RKO (cell line): ENCODE measurements at places on chromosomes 4 and X.

DNA sequence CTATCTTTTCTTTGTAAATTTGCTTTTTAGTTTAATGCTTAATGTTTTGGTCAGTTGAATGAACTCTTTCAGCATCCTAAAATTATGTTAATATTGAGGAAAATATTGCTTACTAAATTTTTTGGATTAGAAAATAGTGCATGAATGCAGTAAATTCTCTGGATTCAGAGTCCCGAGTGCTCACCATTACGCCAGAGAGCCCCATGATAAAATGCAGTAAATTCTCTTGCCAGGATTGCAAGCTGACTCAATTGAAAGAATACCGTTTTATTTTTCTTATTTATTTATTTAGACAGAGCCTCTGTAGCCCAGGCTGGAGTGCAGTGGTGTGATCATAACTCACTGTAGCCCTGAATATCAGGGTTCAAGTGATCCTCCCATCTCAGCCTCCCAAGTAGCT, 60.9 kb upstream of the ENPEP start:
- DNase-seq = no peak

DNA sequence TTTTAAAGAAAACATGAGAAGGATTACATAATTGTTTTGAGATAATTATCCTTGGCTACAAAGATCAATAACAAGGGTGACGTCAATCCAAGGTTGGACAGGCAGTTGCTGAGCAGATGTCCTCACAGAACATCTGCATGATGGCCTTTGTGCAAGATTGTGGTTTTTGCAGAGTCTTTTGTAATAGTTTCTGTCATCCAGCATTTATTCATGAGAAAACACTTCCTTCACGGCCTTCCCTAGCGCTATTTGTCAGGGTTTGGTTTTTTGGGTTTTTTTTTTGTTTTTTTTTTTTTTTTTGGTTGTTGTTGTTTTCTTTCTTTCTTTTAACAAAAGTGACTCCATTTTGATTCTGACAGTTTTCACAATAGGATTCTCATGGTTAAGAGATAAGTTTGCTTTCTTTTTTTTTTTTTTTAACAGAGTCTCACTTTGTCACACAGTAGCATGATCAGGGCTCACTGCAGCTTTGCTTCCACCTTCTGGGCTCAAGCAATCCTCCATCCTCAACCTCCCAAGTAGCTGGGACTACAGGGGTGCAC, 31.5 kb upstream of the ELF2 start:
- no peak for DNase-seq

DNA sequence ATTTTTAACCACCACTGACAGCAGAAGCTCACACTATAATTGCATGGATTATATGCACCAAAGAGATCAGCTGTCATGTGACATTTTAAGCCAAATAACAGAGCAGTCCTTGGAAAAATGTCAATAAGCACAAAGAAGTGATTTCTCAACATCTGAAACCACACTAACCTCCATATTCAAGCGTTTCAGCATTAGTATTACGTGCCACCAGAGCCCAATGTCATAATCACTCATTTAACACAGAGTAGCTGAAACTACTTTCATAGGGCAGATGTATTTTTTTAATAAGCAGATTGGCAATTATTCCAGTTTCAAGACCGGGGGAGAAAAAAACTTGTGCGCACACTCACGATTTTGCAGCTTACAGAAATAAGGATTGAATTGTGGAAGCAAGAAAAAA, 76.6 kb downstream of the SH3KBP1 start:
- DNase-seq = no peak

DNA sequence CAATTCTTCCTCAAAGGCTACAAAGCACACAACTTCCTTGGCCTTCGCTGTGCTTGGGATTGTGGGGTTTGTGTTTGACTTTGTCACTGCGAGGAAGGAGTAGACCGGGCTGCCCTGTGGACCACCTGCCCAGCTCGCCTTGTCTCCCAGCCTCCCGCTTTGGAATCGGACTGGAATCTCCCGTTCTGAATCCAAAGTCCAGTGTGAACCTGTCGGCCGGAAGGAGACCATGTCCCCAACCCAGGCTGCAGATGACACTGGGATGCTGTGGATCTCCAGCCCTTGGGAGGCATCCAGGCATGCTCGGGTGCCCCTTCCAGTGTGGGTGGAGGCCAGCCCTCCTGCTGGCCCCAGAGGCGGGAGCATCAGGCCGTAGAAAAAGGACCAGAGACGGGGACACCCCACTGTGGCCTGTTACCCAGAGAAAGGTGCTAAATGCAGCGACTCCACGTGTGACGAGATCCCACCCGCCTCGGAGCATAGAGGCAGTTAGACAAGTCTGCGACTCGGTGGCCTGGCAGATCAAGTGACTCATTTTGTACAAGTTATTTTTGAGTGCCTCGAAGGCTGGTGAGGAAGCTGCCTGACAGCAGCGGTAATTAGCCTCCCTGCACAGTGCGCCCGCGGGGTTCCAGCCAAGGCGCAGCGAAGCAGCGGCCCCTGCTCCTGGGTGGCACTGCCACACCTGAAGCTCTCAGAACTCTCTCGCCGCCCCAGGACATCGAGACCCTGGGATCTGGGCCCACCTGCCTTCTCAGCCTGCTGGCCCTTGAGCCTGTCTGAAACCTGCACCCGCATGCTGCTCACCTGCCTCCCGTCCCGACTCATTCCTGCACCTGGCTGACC, 57.5 kb downstream of the ADRA2C start:
- no peak for DNase-seq

GRCh38 chrX:41452565-41453356, 5.6 kb downstream of the NYX start:
- DNase-seq = no peak

GRCh38 chr4:73718375-73719373, 21.7 kb upstream of the CXCL8 start:
- no peak for DNase-seq

DNA sequence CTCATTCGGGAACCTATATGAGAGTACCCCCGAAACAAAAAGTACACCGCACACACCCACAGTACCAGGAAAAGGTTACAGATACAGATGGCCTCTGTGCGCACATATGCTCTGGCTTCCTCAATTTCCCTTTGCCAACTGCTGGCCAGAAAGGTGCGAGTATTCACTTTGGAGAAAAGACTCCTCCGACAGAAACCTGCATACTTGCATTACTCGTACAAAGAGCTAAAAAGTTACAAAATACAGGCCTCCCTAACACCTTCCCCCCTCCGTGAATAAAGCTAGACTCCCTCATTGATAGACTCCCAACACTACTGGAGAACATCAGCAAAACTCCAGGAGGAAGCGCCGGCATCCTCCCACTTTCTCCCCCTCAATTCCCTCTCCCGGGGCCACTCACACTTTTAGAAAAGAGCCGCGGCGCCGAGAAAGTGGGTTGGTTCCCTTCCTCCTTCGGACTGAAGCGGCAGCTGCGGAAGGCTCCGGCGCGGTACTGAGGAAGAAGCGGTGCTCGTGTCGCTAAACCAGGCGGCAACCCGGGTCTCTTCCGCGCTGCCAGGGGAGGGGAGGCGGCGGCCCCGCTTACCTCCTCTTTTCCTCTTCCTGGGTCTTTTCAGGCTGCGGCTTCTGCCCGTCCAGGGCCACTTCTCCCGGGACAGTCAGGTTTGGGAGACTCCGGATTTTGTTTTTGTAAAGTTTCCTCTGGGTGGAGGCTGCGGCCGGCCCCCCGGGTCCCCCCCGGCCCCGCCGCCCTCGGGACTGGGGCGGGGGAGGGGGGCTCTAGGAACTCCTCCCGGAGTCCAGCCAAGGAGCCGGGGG, 1.1 kb downstream of the FBXW7 start:
- peak; percentile 45 for DNase-seq

GRCh38 chrX:69119122-69119521, 46.1 kb downstream of the PJA1 start:
- no peak for DNase-seq

DNA sequence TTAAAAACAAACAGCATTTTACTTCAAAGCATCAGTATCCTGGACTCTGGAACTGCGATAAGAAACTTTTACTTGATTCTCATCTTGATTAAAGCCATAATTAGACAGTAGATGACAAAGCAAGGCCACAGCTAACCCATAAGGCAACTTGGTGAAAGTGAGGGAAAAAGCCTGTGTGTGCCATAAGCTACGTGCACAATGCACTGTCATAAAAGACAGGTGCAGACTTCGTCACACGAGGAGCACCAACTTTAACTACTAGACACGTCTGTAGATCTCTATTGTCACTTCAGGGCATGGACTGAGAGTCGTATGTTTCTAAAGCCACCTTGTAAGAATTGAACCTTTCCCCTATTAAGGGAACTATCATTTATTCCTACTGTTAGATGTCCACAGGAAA, 13.1 kb downstream of the CTPS2 start:
- no peak for DNase-seq
